ENCODE measurements at places on chromosomes 2 and 18.

DNA sequence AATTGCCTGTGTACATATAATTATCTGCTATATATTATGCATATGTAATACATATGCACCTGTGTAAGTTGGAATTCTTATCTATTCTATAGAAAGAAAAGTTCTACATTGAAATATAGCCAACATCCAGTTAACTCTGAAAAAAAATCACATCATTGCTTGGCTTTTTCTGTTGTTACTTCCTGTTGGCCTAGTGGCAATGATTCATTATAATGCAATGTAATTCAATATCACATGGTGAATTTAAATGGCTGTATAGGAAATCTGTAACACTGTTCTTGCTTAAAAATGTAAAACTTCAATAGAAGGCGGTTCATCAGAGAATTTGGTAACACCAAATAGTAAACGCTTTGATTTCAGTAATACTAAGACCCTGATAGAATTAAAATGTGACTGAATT lies 44.5 kb upstream of the MAP4K3 start:
- no peak for DNase-seq

DNA sequence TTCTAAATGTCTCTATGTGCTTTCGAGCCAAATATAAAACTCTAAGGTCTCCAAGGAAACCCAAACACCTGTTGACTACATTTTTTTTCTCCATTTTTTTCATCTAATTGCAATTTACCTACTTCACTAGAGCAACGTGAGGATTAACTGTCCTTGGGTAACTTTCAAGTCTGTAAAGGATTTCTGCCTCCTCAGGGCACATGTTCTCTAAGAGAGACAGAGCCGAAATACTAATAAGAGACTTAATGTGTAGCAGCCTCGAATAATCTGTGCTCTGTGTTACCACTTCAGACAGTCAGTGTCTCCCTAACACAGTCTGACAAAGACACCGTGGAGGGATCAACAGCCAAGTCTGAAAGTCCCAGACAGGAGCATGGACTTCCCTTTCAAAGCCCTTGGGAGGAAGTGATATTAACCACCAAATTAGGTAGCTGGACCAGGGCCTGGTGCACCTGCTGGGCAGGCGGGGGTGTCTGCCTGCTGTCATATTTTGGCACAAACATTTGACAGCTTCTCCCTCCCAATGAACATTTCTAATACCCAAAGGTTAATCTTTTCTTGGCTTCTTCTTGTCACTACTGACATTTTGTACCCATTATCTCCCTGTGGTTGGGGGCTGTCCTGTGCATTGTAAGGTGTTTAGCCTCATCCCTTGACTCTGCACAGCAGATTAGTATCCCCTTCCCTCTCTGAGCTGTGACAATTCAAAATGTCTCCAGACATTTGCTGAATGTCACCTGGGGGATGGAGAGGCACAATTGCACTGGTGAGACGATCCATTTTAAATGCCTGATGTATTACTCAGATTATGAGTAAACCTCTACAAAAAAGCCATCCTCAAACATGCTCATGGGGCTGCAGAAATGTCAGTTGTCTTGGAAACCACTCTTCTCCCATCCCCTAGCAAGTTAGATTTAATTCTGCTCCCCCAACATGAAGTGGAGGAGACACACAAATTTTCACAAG lies 45.7 kb upstream of the LYPD1 start:
- DNase-seq, result no peak

GRCh38 chr2:130373808-130374365 lies 18.0 kb downstream of the PTPN18 start:
- DNase-seq, result no peak

DNA sequence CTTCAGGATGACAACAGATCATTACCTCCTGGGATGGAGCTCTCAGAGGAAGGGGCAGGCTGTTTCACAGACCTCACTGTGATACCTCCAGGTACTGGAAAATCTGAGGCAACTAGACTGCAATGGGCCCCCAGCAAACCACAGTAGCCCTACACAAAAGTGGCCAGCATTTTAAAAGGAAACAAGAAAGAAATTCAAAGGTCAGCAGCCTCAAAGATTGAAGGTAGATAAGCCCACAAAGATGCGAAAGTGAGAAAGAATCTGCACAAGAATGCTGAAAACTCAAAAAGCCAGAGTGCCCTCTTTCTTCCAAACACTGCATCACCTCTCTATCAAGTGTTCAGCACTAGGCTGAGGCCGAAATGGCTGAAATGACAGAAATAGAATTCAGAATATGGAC lies 499.5 kb upstream of the CHAC2 start:
- DNase-seq, result no peak

GRCh38 chr2:215850380-215850779 lies 163.0 kb downstream of the MREG start:
- no peak for DNase-seq

DNA sequence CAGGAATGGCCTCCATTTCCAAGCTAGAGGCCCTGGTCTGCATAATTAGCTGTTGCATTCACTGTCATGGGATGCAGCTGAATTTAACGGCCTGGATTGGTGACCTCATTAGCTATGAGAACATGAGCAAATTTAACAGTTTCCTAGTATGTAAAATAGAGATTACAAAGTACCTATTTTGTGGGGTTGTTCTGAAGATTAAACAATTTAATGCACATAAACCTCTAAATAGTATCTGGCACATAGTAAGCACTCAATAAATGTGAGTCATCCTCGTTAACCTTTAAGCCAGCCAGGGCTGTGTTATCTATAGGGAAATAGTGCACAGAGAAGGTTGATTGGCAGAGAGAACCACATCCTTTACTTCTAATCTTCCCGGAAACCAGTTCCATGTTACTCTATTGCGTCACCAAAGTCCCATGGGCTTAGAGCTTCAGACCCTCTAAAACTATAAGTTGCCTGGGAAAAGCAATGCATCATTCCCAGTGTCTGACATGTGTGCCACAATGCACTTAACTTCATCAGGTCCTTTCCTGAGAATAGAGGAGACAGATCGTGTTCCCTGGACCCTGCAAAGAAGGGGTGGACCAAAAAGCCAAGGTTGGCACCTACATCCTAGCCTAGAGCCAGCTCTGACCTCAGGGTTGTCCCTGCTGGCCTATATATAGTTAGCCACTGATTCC lies 196.5 kb downstream of the LNPK start:
- DNase-seq, result no peak

DNA sequence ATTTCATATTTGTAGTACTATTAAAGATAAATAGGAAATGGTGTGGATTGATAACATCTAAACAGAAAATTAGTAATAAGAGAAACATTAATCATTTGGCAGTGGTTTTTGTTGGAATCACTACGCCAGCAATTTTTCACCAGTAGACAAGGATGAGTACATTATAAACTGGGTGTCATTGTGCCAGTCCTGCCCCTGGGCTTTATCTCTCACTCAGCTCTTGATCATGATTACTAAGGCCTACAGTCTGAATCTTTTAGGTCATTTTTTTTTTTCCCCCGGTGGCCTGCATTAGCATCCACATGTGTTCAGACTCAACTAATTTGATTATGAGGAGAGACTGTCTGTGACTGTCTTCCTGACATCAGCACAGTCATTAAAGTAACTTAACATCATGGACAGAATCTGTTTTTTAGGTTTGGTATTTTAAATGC lies 16.2 kb downstream of the GULP1 start:
- no peak for DNase-seq

GRCh38 chr18:62152844-62153243 lies 34.0 kb downstream of the PIGN start:
- no peak for DNase-seq

DNA sequence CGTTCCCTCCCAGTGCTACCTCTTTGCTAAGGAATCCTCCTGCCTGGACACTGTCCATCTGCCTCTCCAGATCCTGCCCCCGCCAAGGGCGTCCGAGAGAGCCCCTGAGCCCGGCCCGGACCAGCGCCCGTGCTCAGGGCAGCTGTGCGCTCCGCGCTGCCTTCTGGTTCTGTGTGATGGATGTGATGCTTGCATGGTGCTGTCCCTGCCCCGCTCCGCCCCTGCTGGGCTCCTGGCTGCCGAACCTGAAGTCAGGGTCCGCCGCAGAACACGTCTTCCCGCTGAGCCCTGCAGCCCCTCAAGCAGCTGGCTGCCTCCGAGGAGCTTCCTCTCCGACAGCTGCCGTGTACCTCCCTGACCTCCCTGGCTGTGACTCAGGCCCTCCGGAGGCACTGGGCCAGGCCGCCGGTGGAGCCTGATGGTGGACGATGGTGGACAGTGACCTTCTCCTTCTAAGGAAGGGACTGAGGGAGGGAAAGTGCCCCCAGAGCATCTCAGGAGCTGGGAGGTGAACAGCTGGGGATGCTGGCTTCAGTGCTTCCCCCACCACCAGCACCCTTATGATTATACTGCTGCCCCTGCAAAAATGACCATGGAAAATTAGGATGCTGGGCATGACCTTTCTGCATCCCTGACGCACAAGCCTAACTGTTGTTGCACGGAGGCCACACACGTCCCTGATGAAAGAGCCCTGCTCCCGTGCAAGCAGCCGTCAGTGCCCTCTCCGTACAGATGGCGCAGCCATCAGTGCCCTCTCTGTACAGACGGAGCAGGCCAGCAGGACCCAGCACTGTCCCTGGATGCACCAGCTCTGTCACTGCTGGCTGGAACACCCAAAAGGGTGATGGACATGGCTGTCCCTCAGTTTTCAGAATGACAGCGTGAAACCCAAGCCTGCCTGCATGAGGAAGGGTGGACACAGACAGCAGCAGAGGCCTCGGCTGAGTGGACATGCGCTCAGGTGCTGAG lies 99.3 kb downstream of the TPO start:
- no peak for DNase-seq

DNA sequence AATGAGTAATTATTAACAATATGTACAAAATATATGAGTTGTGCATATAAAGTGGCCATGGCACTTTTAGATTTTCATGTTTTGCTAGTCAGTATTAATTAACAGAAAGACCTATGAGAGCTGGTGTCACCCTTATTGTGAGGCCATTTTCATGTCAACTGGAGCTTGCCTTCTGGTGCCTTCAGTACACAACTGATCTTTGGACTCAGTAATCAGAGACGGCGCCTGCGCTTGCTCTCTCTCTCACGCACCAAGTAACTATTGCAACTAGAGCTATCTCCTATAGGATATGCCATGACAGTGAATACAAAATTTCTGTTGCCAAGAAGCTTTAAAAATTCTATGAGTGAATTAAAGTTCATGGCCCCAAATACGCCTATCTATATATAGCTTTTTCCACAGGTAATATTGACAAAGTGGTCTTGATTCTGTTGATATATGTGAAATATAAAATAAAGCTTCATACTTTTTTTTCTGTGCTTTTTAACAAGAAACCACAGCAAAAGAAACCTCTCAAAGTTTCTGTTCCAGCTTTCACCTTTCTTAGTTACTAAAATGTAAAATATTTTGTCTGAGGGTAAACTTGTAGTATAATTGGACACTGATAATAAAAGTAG lies 2.9 kb downstream of the SERTAD2 start:
- no peak for DNase-seq

DNA sequence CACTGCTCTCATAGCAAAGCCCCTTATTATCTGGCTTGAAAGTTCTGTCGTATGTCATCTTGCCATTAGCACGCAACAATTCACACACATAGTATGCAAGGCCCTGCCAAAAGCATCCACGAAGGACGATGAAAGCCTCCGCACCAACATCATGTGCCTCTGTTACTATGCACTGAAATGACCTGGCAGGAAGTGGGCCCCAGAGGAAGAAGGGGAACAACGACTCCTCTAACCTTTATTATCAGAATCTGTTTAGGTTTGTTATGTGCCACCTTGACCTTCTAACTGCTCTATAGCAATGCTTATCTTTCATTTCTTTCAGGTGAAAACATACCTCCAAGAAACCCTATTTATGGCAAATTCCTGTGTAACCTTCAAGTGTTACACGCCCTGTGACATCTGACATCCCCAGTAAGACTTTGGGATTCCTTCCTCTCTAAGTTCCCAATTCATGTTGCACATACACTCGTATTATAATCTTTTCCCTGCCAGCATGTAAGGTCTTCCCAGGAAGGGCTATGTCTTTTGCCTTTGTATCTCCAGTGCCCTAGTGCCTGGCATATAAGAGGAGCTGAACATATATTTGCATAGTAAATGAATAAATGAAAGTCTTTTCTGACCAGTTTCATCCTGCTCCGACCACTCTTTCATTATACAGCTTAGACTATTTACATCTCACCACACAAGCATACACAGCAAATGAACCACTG lies 7.0 kb upstream of the NDUFV2 start:
- DNase-seq, result peak; percentile 83

DNA sequence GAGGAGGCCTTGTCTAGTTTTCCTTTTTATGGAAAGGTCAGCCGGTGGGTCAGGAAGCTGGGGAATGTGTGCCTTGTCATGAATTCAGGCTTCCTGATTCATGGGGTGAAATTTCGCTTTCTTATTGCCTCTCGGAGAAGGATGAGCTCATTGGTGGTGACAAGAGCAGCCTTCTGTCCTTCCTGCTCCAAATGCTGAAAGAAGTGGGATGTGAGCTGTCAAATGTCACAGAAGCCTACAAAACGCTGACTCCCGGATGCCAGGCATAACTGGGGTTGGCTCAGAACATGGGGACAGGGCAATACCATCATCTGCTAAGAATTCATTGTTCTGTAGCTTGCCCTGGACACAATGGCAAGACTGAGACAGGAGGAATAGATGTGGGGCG lies 55.8 kb upstream of the FAM136A start:
- no peak for DNase-seq
